ENCODE measurements at places on chromosomes 1 and 21. TPM values are rescaled to one million over a fixed set of nuclear protein-coding genes. Genes with fewer than 3 reads are reported as not detected.

DNA sequence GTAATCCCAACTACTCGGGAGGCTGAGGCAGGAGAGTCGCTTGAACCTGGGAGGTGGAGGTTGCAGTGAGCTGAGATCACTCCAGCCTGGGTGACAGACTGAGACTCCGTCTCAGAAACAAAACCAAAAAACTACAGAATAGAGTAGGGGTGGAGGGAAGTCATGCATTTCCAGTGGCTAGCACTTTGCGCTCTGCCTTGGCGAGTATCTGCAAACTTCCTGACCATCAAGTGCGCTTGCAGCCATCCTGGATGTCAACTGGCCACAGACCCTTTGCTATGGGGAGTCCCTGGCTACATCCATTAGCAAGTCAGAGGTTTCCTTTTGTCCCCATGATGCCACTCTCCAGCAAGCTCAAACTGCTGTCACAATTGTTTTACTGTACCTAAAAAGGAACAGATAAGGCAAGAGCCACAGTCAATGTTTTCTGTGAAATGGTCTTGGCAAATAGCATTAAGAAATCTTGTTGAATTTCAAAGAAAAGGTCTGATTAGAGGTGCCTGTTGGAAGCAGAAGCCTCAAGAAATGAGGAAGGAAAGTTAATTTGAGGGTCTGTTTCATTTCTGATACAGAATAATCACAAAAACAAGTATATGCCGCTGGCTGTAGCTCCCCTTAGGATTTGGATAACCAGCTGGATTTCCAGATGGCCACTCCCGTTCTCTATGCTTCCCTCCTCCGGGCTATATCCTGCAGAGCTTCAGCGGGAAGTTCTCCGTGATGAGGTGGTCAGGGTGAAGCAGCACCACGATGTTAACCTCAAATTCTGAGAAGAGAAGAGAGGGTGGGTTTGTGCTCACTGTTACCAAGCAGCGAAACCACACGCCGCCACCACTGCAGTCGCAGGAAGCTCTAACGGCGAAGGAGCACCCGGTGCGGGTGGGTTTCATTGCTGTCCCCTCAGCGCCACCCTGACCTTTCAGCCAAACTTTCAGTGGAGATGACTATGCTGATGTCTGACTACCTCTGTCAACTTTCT is 42.0 kb downstream of the VPS26C start:
- DNase-seq: peak; percentile 35

DNA sequence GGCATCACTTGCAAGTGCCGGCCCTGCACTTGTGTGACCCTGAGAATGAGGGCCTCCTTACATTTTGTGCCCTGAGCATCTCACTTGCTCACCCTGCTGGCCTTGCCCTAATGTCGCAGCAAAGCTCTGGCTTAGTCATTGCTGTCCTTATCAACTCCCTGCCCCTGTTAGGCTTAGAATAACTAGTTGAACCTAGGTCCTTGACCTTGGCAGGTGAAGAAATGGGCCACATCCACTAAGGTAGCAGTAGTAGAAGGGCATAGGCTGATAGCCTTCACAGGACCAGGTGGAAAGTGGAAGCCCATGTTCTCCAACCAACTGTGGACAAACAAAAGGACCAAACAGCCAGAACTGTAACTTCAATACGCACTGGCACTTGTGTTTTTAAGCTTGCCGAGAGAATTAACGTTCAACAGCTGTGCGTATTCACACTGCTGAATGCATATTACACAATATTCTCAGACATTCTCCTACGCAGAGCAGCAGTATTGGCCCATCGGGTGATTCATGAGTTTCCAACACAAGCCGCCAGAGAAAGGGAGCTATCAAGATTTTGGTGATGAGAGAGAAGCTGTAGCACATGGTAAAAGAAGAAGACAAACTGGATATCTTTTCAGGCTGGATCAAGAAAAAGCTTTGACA is 27.7 kb upstream of the PTGFRN start:
- peak; percentile 59 for DNase-seq

Gene CLCA4
- total RNA-seq: not detected

DNA sequence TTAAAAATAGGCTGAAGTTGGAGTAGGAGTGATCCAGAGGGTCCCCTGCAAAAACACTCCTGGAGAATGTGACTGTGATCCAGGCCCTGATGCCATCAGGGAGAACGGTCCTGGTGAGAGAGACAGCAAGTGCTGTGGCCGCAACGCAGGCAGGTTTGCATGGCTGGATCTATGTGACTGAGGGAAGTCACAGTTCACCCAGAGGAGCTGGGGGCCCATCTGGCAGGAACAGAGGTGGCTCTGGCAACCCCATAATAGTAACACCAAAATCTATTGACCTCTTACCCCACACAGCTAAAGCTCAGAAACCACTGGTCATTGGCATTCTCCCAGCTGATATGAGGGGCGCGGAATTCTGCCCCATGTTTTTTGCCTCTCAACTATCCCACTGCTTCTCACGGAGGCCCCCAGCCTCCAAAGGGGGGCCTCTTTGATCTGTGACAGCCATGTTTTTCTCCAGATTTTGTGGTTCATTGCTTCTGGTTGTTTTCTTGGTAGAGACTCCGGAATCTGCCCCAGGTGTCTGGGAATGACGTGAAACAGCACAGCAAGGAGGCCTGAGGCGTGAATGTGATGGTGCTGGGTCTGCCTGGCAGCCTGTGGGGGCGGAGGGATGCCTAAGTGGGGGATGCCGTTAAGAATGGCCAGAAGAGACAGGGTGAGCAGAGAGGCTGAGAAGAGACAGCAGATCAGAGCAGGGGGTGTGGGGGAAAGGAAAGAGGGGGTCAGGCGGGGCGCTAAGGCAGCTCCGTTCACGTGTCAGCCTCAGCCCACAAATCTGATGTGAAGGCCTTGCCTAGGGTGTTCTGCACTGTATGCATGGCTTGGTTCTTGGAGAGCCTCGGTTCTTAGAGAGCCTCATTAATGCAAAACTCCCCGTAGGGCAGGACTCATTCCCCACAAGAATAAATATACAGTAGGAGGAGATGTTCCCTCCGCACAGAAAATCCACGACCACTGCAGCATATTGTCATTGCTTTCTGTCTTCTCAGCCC is 23.5 kb downstream of the CASP9 start:
- no peak for DNase-seq

Gene TARBP1
- total RNA-seq: 10.7 TPM

- DNase-seq: no peak
Measured at GRCh38 chr1:160419150-160419837, 18.9 kb downstream of the VANGL2 start.

DNA sequence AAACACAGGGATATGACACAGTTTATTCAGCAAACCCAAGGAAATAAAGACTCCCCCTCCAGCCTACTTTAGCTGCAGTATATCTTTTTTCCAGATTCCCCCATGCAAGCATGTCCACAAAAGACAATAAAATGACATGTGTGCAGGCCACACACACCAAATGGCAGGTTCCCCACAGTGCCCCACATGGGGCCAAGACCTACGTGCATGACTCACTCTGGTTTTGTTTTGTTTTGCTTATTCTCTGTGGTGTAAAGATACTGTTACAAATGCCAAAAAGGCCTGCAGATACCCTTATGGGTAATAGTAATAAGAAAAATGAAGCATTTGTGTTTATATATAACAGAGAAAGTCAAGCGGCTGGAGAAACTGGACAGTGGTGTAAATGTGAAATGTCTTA is 71.6 kb downstream of the RD3 start:
- no peak for DNase-seq

Gene KLHL20
- 22.0 TPM for total RNA-seq

GRCh38 chr1:68358439-68358838 is 91.3 kb downstream of the RPE65 start:
- DNase-seq: no peak

Gene DIO1
- total RNA-seq: not detected

All from right cardiac atrium (tissue), 5 donors.